Activated CD4-positive, alpha-beta T cell treated with anti-CD3 and anti-CD28 coated beads, Interleukin-2, amount 50 U/mL, for 48 hours (primary cell): ENCODE measurements at places on chromosomes 3 and 15.

DNA sequence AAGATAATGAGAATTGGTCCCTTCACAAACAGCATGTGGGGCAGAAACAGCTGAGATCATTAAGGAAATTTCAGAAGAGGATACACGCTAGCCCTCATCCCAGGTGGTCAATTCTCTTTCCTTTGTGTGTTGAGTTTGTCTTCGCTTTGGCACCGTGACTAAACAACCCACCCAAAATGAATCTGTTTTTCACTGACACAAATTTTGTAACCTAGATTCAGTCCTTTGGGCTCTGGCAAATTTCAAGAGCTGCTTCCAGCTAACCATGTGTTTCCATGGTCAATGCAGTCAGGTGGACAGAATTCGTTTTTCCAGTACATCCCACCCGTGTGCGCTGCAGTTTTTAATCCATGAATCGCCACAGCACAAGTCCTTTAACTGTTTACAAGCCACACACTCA is 435.4 kb downstream of the WDR72 start:
- no peak for DNase-seq

- no peak for DNase-seq
Measured at GRCh38 chr15:39517122-39517855, 63.6 kb upstream of the THBS1 start.

GRCh38 chr3:16883057-16883722 is 1.6 kb upstream of the PLCL2 start:
- DNase-seq = no peak

GRCh38 chr15:83747718-83748110 is 93.8 kb downstream of the ADAMTSL3 start:
- no peak for DNase-seq

- DNase-seq = no peak
Measured at GRCh38 chr3:37544869-37545352, 316.8 kb upstream of the CTDSPL start.

GRCh38 chr3:117443014-117443413 is 733.4 kb downstream of the TUSC7 start:
- no peak for DNase-seq

DNA sequence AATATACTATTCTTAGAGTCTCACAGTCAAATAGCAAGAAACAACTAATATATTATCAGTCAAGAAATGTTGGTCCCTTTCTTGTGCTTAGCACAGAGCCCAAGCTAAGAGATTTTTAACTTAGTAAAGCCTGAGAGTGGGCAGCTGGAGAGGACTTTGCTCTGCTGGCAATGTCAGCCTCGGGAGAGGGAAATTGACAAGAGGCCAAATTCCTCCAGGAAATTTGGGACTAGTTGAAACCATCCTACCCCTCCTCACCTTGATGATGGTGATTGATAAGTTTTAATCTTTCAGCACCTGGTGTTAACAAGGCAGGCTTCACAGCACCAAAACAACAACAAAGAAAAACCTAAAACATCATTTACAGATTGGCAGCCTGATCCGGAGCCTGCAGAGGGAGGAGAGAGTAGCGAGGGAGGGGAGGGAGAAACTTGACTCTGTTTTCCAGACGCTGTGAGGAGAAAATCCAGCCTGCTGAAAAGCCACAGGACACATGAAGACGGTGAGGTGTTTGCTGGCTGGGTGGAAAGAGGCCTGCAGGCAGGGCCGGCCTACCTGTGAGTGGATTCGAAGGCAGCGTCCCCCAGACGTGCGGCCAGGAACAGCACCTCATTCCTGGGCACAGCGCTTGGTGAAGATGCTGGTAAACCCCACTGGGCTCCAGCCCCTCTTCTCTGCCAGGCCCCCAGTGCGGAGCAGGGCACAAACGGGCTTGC is 150.9 kb downstream of the LRRC28 start:
- DNase-seq = no peak

DNA sequence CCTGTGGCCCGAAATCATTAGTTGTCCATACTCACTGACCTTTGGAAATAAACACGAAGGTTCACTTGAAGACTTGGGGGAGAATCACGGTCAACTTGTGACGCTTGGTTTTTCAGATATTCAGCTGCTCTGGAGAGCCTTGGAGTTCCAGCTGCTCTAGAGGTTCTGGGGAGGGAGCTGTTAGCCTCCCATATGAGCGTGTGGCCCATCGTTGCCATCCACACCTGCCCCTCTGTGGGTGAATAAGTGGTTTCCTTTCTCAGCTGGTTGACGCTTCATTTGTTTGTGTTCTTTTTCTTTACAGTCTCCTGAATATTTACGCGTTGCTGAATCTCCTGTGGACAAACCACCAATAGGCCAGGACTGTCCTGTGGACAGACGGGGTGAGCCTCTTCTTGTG is 35.6 kb downstream of the APBA2 start:
- no peak for DNase-seq

DNA sequence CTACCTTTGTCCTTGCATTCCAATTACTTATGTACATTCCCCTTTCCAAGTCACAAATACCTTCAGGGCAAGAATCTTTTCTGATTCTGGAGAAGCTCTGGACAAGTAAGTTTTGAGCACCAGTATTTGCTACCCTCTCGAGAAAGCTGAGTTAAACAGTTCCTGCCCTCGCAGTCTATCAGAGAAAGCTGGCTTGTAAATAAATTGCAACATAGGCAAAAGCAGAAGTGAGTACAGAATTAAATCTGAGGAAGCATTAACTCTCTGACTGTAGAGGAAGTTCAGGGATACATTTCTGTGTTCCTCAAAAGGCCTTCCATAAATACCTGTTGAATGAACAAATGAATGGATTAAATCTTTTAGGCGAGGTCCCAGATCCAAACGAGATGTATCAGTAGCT is 1.2 kb downstream of the OSBPL11 start:
- DNase-seq = no peak

DNA sequence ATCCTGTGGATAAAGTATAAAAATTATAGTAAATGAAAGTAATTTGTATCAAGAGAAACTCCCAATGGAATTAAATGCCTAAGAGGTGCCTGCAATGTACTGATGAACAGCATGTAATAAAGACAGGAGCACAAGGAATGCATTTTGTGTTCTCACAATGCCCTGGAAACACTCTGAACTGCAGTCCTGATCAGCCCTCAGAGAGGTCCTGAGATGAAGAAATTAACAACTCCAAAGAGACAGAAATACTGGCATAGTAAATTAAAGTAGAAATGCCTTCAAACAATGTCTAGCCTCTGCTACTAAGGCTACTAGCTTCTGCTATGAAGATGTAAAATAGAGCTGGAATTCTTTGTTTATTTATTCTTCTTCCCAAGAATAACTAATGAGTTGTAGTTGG is 59.9 kb downstream of the CFAP20DC start:
- no peak for DNase-seq

DNA sequence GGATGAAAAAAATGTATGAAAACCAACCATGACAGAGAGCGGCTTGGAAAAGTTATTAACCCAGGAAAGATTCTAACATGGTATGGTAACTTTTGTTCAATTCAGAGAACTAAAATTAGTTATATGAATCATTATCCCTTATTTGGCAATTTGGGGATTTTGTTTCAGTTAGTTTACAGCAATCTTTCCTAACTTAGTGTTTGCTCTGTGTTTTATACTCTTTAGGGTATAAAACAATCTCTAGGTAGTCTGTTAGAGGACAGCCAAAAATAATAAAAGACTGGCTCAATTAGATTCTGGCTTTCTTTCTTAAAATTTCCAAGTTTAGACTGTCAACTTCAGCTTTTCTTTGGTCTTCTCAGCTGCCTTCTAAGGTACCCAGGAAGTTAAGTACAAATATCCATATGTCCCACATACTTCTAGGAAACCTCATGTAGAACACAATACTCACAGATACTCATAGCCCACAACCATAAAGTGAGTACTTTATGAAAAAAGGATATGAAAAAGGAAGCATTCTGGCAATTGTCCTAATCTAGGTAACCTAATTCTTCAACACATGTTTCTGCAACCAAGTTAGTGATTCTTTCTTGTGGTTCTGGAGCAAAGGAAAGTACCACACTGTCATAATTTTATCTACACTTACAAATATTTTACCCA is 849.3 kb downstream of the ROBO1 start:
- DNase-seq = no peak

DNA sequence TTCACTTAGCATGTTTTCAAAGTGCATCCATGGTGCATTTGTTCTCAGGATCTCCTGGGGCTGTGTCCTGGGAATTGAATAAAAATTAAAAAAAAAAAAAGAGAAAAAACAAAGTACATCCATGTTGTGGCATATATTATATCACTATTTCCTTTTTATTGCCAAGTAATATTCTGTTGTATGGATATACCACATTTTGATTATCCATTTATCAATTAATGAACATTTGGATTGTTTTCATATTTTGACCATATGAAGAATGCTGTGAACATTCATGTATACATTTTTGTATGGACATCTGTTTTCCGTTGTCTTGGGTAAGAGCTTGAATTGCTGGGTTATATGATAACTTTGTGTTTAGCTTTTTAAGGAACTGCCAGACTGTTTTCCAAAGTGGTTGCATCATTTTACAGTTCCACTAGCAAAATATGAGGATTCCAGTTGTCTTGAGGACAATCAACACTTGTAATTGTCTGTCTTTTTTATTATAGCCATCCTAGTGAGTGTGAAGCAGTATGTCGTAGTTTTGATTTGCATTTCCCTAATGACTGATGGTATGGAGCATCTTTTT is 44.5 kb downstream of the CTDSPL2 start:
- DNase-seq = no peak

DNA sequence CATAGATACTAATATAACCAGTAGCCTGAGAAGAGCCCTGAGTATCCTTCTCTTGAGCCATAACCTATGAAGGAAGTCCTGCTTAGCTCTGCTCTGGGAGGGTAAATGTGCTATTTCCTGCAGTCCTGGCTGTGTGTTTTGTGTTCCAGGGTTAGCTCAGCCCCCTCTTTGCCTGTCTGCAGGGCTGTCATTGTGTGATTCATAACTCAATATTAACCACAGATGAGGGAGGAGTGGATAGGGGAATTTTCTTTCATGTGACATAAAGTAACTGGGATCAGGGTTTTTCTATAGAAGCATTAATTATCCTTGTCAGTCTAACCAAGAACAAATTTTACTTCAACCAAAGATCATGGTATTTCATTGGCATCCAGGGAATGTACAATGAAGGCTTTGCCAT is 183.3 kb upstream of the ZBTB20 start:
- no peak for DNase-seq

GRCh38 chr3:105829871-105830622 is 38.8 kb downstream of the CBLB start:
- no peak for DNase-seq

DNA sequence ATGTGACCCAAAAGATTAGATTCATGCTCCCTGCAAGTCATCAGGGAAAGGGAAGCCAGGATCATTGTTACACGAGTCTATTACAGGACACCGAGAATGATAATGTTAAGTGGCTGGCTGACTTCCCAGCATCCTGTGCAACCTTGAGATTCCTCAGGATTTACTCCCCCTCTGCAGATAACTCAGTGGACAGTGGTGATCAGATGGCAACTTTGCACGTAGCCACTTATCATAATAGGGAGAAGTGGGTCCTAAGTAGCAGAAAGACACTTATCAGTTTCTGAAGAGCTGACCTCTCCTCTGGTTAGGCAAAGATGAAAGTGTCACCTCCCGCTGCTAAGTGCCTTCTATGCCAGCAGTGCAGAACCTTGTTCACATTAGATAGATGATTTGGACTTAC is 6.7 kb upstream of the TMPRSS7 start:
- DNase-seq = no peak

GRCh38 chr15:92629975-92630626 is 25.5 kb downstream of the FAM174B start:
- DNase-seq = no peak

- no peak for DNase-seq
Measured at GRCh38 chr3:68984011-68984530, 29.4 kb downstream of the EOGT start.

DNA sequence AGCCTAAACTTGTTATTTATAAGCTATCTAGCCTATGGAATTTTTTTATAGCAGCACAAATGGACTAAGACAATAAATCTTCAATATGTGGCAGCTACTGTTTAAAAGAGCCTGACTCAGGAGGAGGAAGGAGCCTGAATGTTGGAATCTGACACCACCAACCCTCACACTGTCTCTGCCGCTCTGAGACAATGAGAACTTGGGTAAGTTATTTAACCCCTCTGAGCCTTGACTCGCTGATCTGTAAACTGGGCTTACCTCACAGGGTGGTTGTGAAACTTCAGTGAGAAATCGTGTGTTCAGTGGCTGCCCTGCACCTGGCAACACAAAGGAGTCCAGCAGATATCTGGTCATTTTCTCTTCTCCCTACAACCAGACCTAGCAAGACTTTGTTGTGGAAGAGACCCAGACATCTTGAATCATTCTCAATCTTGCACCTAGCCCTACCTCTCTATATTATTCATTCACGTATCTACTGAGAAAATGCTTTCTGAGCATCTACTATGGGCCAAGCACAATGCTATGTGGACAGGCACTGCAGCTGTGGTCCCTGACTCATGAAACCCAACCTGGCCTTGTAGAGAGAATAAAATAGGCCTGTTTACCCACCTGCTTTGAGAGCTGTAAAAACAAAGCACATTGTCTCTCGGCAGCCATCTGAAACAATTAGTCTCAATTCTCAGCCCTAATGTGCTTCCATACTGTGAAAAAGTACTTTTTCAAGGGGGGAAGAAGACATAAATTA is 81.9 kb upstream of the SLC25A36 start:
- no peak for DNase-seq

DNA sequence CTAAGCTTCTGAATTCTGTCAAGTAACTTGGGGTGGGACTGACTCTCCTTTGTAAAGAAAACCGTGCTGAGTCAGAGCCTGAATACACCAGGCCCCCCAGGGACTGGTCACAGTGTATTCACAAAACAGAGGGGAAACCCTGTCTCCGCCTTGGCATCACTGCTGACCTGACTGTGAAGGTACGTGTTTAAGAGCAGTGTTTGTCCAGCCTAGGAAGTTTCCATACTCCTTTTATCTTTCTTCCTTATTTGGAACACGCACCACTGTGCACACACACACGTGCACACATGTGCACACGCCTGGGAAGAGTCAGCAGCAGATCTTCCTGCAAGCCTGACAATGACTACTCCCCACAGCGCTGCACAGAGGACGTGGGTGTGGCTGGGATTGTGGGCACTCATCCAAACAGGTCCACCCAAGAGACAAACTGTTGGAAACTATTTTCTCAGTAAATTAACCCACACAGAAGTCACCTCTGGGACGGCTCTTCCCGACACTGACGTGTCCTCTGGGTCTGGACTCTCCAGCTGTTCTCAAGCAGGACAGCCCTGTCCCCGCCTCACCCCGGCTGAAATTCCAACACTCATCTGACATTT is 87.7 kb downstream of the ATP10A start:
- no peak for DNase-seq

DNA sequence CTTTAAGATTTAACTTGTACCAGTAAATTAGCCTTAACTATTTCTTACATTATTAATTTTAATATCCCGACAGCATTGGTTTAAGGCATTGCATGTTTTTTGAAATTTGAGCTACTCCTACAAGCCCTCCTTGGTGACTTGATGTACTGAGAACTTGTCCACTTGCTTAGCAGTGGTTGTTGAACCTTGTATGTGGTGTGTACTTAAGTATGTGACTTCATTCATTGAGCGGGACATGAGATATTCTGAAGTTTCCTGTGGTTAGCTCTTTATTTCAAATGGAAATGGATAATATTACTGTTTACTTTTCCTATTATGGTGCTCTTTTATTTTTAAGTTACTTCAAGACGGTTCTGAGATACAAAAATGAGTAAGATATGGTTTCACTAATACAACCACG is 3.6 kb upstream of the COL6A5 start:
- DNase-seq = no peak

GRCh38 chr3:54034971-54035370 is 87.4 kb upstream of the CACNA2D3 start:
- DNase-seq = no peak
